ENCODE measurements at places on chromosomes 1 and 21. TPM values are rescaled to one million over a fixed set of nuclear protein-coding genes. Genes with fewer than 3 reads are reported as not detected.

The LCE1F gene
- total RNA-seq: not detected

The CD48 gene
- total RNA-seq: not detected

The LCE2B gene
- total RNA-seq: not detected

The C4BPA gene
- not detected for total RNA-seq
